ENCODE measurements at places on chromosomes 2 and 18.

GRCh38 chr2:147541314-147541713, 303.5 kb upstream of the ACVR2A start:
- no peak for DNase-seq

DNA sequence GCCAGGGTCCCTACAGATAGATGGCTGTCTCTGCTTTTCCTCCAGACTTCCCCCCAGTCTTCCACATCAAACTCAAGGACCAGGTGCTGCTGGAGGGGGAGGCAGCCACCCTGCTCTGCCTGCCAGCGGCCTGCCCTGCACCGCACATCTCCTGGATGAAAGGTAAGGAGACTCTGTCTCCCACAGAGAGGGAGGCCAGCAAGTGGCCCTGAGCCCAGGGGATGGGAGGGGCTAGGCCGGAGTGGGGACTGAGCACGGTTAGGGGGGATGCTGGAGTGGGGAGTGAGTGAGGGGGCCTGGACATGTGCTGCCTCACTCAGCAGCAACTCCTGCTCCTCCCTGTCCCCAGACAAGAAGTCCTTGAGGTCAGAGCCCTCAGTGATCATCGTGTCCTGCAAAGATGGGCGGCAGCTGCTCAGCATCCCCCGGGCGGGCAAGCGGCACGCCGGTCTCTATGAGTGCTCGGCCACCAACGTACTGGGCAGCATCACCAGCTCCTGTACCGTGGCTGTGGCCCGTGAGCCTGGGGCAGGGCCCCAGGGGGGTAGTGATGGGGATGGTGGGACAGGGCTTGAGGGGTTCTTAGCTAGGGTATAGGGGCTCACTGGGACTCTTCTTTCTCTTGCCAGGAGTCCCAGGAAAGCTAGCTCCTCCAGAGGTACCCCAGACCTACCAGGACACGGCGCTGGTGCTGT, 10.4 kb upstream of the GMPPA start:
- no peak for DNase-seq

GRCh38 chr18:907885-908757, 3.5 kb downstream of the ADCYAP1 start:
- no peak for DNase-seq

DNA sequence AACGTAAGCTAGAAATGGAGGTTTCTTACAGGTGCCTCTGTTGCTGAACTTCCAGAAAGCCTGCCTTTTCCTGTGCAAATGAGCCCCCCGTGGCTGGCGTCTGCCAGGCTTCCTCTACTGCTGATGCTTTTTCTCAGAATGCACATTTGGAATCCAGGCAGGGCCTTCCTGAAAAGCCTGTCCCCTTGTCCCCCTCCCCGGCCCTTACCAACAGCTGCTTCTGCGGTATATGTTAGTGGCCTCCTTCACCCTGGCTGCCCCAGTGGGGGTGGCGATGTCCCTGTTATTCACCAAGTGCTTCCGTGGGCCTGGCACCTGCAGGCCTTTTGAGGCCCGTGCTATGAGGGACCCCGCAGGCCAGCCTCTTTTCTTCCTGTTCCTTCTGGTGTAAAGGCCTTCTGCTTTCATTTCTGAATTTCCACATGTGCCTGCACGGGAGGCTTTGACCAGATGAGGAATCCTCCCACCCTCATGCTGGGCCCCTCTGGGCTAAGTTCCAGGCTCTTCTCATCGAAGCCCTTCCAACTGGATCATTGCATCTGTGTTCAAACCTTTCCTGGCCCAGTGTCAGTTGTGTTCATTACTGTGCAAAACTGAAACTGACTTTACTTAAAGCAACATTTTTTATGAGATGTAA, 10.4 kb downstream of the CNDP2 start:
- DNase-seq: no peak

GRCh38 chr2:152387041-152387440, 52.1 kb downstream of the FMNL2 start:
- DNase-seq: no peak

- no peak for DNase-seq
Observed at GRCh38 chr2:127986548-127987079, 41.2 kb downstream of the SAP130 start.

DNA sequence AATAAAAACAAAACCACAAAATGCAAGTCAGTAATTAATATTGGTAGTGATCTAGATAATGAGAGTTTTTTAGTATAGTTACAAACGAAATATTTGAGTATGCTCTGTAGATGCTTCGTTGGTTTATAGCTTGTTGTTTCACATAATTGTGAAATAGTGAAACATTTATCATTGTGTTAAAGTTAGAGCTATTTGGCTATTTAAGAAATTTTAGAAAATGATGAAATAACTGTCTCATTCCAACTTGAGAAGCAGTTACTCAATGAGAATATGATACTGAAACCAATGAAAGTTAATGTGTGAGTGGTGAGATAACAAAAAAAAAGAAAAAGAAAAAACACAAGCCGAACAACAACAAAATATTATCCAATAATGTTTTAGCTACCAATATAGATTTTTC, 475.6 kb upstream of the ZEB2 start:
- DNase-seq: no peak

GRCh38 chr18:31920277-31920676, 22.7 kb downstream of the TRAPPC8 start:
- no peak for DNase-seq

DNA sequence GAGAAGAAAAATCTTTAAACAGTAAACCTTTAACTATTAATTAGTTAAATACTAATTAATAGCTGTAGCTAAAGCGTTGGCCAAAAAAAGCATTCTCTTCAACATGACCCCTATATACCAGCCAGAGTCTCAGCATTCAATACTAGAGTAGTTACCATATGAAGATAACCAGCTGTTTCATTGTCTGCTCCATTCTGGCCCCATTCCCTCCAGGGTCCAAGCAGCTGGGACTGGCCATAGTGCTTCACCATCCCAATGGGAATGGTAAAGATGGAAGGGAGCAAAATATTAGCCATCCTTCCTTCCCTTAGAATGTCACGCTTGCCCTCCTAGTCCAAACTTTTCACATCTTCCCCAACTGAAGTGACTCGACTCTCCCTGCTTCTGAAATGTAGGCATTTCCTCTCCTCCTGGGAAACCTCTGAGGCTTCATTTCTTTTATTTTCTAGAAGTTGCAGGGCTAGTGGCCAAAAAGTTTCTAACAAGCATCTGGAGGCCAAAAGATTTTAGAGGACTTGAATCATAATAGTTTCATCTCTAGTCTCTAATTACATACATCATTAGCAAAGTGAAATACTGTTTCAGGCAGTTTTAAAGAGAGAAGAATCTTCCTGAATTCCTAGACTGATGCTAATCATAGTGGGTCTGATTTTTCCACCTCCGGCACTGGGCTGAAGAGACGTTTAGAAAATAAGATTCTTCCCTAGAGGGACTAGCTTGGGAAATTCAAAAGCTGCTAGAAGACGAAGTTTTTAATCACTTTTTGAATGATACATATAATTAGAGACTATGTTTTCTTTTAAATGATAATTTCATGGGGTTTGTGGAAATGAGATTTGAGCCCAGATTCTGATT, 52.7 kb downstream of the CCDC68 start:
- DNase-seq: no peak

GRCh38 chr18:26540043-26540628, 8.2 kb downstream of the KCTD1 start:
- DNase-seq: no peak

DNA sequence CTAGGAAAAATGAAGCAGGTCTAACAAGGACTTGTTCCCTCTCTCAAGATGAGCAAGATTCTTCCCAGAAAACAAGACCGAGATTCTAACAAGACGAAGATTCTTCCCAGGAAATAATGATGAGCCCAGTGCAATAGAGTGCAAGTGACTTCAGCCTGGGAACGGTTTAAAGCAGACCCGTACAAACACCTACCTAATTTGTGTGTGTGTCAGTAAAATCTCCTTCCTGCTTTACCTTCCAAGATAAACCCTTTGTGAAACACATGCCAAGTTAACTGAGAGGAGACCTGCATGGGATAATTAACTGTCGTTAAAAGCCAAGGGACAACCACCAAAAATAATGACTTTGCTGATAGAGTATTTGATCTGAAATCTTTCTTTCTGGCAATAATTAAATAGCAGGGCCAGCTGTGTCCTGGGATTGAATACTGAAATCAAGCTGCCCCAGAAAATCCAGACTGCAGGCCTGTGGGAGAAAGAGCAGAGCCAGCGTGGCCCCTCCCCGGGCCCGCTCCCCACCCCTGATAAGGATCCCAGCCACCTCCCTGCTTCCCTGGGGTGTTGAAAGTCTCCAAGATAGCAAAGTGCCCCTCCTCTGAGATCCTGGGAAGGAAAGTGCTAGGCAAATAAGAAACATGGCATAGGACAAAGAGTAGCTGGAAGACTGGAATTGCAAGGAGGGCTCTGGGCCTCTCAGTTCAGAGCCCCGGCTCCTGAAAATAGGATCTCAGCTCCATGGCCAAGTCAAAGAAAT, 145.5 kb downstream of the CYP26B1 start:
- DNase-seq: no peak

GRCh38 chr2:15527074-15527739, 33.9 kb downstream of the NBAS start:
- DNase-seq: no peak

GRCh38 chr2:160241251-160242137, 41.4 kb upstream of the ITGB6 start:
- no peak for DNase-seq

- no peak for DNase-seq
Observed at GRCh38 chr2:61770746-61771145, 83.1 kb downstream of the FAM161A start.

DNA sequence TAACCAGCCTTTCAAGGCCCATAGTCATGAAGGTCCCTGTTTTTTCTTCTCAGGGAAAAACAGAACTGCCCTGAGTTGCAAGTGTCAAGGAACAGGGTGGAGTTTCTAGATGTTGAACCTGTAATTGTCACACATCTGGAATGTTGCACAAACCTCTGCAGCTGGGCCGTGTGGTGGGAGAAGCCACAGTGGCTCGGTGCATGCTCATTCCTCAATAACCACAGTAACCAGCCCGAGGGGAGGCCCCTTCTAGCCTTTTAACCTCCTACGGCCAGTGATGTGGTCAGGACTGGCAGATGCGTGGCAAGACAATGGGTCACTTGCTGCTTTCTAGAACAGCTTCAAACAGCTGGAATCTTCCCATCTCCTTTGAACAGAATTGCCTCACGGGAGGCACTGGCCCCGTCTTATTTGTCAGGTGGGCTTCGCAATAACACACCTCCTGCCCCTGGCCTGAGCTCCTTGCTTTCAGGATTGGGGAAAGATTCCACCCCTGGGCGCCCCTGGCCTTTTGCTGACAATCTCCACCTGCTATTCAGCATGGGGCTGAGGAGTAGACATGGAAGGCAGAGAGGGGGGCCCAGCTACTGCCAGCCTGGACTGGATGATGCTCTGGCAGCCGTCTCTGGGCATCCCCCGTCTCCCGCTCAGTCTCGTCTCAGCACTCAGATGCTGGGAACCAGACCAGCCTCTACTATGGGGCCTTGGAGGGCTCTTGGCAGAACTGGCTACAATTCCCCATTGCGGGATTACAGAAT, 102.9 kb downstream of the KLHL29 start:
- no peak for DNase-seq

- no peak for DNase-seq
Observed at GRCh38 chr2:72673279-72673678, 152.6 kb downstream of the EXOC6B start.

GRCh38 chr2:20617892-20618467, 32.9 kb downstream of the HS1BP3 start:
- DNase-seq: no peak

- DNase-seq: no peak
Observed at GRCh38 chr2:19369341-19369955, 11.0 kb upstream of the OSR1 start.

GRCh38 chr2:10924441-10924840, 12.7 kb downstream of the KCNF1 start:
- no peak for DNase-seq

DNA sequence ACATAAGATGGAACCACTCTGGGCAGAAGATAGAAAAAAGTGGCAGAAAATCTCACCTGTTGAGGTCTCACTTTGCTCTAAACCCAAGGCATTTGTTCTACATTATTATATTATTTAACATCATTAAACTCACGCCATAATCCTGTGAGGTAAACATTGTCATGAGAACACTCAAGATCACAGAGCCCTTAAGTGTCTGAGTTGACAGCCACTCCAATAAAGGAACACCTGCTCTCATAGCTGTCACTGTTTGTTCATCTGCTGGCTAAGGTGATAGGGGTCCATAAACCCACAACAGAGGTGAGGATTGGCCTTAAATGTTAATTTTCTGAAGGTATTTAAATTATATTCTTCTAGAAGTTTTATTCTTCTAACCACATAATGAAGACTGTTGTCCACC, 439.7 kb downstream of the RIT2 start:
- DNase-seq: no peak

DNA sequence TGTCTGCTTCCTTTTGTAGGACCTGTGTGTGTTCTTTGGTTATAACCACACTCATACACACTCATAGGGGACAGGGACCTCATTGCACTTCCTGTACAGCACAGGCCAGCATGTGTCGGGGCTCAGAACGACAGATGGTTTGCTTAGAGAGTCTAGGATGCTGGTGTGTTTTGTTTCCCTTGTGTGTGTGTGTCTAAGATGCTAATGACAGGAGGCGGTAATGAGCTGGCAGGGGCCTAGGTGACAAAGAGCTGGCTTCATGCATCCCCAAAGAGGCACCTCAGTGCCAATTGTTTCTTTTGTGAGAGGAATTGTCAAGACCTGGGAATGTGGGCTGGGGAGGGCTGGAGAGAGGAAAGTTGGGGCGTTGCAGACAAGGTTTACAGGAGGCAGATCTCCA, 66.6 kb downstream of the CELF4 start:
- no peak for DNase-seq

- no peak for DNase-seq
Observed at GRCh38 chr2:3585261-3586109, 9.4 kb upstream of the COLEC11 start.

- no peak for DNase-seq
Observed at GRCh38 chr2:241189093-241189855, 797 bp downstream of the ANO7 start.

DNA sequence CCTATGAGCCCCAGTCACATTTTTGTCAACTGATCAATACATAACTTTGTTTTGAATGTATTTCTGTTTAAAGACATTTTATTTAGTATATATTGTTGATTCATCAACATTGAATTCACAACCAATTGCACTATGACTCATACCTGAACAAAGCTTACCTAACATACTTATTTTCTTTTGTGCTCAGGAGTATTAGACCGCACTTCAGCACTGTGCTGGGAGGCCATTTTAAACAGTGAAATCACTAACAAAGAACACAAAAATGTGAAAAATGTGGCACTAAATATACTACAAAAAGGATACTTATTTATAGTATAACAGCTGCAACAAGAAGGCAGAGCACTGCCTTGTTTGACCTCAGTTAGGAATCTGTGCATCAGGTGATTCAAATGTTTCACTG, 12.4 kb upstream of the IFIH1 start:
- DNase-seq: no peak

DNA sequence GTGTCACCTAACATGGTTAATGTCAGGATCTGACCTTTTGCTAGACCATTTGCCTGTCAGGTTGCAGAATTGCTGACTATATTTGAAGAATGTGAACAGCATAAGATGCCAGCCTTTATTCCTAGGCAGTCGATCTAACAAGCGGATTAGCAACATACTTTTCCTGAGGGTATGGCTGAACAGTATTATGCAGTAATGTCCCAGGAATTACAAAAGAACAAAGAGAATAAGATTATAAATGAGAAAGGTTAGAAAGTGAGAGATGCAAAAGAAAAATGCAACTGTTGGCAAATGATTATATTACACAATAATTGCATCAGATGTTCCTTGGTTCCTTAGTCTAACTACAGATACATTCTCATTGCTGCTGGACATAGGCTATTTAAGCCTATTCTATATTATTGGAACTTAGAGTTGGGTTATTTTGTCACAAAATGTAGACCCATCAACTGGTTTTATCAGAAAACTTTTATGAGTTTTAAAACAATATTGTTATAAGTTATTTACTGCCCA, 647.1 kb upstream of the CRIM1 start:
- no peak for DNase-seq
